Inflammatory macrophage treated with lipopolysaccharide for 1 hour (primary cell): ENCODE measurements at places on chromosomes 4 and X.
A peak's percentile ranks its signal among the peaks of the same experiment; 100 is the strongest.

DNA sequence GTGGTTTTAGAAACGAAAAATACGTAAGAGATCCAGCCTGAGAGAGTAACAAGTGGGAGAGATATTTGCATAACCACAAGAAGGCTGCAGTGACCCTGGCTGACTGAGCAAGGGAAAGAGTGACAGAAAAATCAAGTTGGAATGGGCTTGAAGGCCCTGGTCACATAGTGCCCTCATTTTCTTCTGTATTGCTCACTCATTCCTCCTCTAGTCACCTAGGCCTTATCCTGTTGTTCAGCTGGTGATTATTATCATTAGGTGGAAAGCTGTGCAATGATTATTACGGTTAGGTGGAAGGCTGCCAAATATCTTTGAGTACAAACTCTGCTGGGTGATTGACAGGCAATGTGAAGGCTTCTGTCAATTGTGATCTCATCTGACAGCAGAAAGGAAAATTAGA lies 2384.1 kb downstream of the PCDH7 start:
- no peak for DNase-seq

GRCh38 chr4:93779228-93779627 lies 49.3 kb upstream of the ATOH1 start:
- no peak for DNase-seq

- no peak for DNase-seq
Measured at GRCh38 chr4:74625981-74626380, 168.3 kb downstream of the BTC start.

GRCh38 chrX:119482041-119482440 lies 13.8 kb downstream of the SLC25A5 start:
- DNase-seq: no peak

DNA sequence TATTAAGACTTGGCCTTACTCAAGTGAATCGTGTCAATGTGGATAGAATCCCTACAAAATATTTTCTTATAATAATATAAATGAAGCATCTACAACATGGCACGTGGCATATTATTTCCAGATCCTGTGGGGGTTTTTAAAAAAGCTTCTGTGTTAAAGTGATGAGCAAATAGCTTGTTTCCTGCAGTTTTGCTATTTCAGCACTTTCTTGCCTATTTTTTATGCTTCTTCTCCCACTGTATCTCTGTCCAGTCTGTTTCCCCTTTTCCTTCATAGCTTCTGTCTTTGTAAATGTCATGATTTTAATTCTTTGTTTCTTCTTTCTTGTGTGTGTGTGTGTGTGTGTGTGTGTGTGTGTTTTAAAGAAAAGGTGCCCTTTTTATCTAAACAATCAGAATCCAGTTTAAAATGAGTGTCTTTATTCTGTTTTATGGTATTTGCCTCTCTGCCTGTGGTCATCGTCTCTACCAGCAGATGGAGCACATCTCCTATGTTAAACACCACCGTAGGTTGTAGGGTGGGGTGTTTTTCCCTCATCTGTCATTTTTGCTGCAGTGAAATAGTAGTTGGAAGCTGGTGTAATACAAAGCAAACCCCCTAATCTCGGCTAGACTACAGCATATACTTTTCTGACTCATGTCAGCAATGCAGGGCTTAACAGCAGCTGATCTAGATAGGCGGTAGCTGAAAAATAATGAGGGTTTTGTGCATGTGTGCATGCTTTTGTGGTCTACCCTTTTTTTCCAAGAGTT lies 33.1 kb downstream of the FTHL17 start:
- DNase-seq: peak; percentile 26

- DNase-seq: no peak
Measured at GRCh38 chr4:26685250-26685649, 101.4 kb downstream of the TBC1D19 start.

- DNase-seq: no peak
Measured at GRCh38 chr4:151664289-151664688, 96.5 kb downstream of the GATB start.

DNA sequence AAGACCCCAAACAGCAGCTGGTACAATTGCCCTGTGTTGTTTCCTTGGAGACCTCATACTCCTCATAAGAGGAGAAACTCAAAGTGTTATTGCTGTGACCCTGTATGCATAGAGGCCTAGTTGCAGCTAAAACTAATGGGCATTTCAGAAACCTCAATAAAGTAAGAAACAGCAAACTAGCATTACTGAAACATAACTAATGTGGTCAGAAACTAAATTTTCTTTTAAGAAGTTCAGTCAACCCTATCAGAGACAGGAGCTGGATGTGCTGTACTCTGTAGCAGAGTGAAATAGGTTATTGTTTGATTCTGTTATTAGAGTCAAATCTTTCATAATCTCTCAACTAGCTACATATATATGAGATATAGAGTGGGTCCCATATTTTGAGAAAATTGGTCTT lies 257.5 kb upstream of the IRS4 start:
- DNase-seq: no peak

DNA sequence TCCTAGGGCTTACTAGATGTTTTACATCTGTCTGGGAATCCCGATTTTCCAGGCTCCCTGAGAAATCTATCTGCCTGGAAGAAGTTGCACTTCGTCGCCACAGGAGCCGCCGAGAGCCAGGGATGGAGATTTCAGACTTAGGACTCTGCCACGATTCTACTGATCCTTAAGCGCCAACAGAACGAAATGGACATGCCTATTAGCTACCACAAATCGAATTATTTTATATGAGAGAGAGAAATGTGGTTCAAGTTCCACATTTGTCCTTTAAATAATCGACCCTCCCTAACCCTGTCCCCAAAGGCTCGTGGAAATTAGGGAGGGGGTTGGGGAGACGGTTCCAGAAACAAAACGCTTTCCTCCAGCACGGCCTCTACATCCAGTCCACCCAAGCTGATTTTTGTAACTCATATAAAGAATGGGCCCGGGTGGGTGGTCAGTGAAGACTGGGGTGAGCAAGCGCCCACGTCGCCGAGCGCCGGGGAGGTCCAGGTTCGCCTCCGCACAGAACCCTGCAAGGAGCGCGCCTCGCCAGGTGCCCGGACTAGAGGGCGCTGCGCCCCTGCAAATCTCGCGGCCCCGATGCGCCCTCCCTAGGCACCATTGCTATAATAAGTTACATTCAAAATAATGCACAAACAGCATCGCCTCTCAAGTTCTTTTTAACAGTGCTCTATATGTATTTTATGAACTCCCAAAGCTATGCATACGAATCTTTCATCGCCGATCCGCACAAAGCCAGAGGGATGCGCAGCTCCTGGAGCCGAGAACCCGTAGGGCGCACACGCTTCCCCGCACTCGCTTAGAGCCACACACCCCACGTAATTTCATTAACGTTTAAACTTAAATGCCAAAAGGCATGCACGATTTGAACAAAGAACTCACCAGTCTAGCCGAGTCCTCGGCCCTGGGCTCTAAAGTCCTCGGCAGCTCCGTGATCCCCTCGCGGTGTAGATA lies 2.1 kb upstream of the FAT1 start:
- no peak for DNase-seq

- DNase-seq: no peak
Measured at GRCh38 chr4:4418676-4419390, 31.9 kb downstream of the NSG1 start.

DNA sequence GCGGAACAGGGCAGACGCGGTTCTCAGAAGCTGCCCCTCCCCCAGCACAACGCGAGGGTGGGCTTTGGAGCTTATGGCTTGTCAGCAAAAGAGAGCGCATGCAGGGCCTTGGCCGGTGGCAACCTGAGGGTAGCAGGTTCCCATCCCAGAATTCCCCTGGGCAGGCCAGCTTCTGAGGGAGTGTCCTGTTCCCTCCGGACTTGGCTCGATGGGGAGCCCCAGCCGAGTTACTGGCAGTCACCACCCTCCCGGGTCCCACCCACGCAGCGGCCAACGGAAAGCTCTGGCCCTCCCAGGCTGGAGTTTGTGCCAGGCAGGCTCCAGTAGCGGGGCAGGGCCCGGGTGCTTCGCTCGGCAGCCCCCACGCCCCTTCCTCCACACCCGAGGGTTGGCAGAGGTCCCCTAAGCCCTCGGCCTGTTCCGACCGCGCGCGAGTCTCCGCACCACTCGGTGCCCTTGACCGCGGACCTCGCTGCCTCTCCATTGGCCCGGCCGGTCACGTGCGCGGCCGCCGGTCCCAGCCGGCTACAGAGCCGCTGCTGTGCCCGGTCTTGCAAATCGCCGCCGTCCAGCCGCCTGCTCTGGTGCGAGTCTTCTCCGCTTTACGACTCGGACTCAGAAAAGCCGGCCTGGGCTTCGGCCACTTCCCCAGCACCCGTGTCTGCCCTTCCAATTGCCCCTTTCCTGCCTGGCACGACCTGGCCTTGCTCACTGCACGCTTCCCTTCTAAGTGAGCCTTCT lies 20.9 kb upstream of the MTM1 start:
- peak; percentile 54 for DNase-seq

DNA sequence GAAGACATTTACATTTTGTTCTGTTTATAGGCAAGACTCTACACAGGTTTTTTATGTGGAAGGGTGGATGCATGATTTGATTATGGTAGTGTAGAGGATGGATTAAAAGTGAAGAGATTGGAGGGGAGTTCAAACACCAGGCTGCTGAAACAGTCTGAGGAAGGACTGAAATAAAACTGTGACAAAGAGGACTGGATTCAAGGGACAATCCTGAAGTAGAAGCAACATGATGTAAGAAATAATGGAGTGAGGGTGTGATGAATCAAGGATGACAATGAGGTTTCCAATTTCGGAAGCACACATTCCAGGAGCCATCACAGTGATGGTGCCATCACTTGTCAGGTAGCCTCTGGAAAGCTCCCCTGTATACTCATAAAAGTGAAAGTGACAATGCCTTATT lies 103.5 kb downstream of the SYNPO2 start:
- no peak for DNase-seq

GRCh38 chrX:54807524-54808108 lies at the start of gene MAGED2:
TSS of gene MAGED2 (plus strand) at chrX:54807745. CDS start at chrX:54809332, 1,587 bp downstream.
- no peak for DNase-seq

DNA sequence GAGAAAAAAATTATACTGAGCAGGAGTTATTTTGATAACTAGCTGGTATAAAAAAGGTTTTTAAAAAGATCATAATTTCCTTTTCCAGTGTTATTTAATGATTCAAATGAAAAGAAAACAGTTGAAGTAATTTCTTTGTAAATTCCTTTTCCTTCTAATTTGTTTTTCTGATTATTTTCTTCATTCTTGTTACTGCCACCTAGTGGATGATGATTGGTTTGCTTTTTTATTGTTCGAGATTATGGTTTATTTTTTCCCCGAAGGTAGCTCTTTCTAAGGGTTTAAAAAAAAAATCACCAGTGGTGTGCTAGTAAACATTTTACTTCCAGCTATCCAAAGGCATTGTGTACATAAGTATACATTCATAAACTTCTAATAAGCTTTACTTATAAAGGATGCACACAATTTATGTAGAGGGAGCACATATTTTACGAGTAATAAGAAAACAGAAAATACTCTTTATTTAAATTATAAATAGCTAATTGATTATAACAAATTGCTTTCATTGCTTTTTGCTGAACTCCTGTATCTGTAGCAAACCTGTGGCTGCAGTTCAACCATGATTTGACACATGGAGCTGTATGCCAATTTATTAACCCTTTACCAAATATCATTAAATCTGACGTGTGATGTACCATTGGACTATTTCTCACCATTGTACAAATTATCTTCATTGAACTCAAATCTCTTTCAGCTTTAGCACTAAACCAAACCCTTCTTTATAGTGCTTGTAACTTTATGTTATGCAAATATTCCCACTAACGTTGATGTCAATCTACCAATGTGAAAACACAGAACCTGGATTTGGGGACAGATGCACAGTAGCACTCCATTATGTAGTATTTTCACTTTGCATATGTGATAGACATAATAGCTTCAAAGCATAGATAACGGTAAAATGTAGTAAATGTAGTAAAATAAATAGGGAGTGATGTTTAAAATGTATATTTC lies 97.8 kb upstream of the ANK2 start:
- peak; percentile 34 for DNase-seq

GRCh38 chrX:95441836-95442235 lies 1242.8 kb upstream of the DIAPH2 start:
- DNase-seq: no peak

GRCh38 chr4:31193521-31193920 lies 473.4 kb downstream of the PCDH7 start:
- DNase-seq: no peak

DNA sequence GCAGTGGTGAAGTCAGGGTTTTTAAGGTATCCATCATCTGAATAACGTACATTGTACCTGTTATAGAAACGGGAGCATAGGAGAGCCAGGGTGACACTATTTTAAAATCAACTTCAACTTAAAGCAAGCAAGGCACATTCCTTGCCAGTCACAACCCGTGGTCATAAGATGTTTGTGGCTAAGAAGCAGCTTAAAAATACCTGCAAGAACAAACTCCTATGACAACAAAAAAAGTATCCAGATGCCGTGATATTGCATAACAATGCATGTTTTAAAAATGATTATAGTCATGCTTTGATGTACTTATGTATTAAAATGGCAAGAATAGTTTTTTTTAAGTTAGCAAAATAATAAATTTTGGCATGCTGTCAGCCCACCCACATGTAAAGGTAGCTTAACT lies 16.5 kb upstream of the SYNPO2 start:
- no peak for DNase-seq

GRCh38 chr4:113899271-113900070 lies 80.0 kb downstream of the ARSJ start:
- peak; percentile 42 for DNase-seq

DNA sequence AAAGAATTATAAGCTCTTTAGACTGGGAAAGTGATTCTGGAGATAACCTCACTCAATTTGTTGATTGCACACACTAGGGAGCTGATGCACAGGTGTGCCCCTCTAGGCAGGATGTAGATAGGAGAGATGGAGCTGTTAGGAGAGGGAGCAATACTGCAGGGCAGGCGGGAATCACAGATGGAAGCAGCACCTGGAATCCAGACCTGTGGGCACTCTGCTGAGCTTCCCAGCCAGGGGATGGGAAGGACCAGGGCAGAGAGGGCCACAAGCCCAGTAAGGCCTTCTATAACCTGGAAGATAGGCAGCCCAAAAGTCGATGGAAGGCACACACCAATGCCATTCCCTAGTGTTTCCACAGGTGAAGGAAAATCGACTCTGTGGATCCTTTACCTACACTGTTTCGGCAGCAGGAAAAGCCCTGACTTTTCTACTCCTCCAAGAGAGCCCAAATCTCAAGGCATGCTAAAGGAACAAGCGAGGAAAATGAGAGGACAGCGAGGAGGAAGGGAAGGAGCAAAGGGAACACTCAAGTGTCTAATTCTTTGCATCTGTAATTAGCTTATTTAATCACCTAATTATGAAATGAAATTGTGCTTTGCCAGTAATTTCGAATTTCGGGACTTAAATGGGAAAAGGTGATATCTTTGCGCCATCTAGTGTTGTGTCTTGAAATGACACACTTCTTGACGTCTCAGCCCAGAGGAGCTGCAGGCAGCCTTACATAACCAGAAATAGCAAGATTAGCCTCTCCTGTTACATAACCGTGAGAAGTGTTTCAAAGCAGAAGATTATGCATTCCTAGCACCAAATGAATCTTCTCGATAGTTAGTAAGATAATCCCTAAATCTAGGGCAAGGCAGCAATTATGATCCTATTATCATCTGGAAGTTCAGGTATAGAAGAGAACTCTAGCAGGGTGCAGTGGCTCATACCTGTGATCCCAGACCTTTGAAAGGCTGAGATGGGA lies 31.0 kb upstream of the TLR3 start:
- peak; percentile 90 for DNase-seq

GRCh38 chr4:184752496-184753275 lies 18.8 kb upstream of the CENPU start:
- no peak for DNase-seq

- DNase-seq: no peak
Measured at GRCh38 chr4:108425988-108426387, 194.4 kb upstream of the RPL34 start.

GRCh38 chr4:68738036-68738435 lies 67.6 kb upstream of the UGT2B15 start:
- no peak for DNase-seq

- no peak for DNase-seq
Measured at GRCh38 chrX:6558979-6559378, 24.1 kb upstream of the VCX3A start.
